ENCODE measurements at places on chromosomes 1 and 21. TPM values are rescaled to one million over a fixed set of nuclear protein-coding genes. Genes with fewer than 3 reads are reported as not detected.

ATP6V1G3 gene
- total RNA-seq: not detected

SH3GLB1 gene
- total RNA-seq: 16.7 TPM

ABCD3 gene
- 5.7 TPM for total RNA-seq

OR2T2 gene
- under 0.01 TPM for total RNA-seq

HFM1 gene
- 2.4 TPM for total RNA-seq

SPAG17 gene
- 0.81 TPM for total RNA-seq

ADGRL4 gene
- total RNA-seq: not detected

AP4B1 gene
- total RNA-seq: 18.6 TPM

LYPD8 gene
- 0.54 TPM for total RNA-seq
